ENCODE measurements at places on chromosomes 16 and 17. TPM values are rescaled to one million over a fixed set of nuclear protein-coding genes. Genes with fewer than 3 reads are reported as not detected.
A peak's percentile ranks its signal among the peaks of the same experiment; 100 is the strongest.

DNA sequence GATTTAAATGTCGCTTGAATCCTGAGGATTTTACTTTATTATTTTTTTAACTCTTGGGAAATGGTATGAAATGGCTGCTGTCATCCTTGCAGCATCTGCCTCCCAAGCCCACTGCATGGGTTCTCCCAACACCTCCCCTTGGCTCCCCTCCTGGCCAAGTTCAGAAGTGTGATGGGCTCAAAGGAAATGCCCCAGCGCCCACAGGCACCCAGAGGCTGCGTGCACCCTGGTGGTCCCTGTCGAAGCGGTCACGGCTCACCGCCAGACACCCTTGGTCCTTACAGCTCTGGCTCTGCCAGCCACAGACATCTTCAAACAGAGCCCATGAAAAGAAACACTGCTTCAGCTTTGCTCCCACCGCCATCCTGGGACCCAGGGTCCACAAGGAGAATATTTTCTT is 334.7 kb downstream of the SOX9 start:
- DNase-seq = no peak

DNA sequence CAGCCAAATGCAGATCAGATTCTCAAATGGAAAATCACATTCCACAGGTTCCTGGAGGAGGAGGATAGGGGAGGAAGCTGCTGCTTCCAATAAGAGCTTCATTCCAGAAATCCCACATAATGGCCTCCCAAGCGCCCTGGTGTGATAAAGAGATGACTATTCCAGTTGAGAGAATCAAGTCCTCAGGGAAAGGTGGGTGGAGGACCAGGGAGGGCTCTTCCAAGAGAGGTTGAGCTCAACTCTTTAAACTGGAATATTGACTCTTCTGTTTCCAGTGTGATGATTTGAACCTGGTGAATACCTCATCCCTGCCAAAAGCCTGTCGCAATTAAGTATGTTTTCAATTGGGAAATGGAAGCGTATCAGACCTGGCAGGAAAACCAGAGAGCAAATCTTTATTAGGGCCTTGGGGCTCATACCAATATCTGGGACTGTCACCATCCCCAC is 81.4 kb upstream of the DYNLRB2 start:
- DNase-seq = no peak

DNA sequence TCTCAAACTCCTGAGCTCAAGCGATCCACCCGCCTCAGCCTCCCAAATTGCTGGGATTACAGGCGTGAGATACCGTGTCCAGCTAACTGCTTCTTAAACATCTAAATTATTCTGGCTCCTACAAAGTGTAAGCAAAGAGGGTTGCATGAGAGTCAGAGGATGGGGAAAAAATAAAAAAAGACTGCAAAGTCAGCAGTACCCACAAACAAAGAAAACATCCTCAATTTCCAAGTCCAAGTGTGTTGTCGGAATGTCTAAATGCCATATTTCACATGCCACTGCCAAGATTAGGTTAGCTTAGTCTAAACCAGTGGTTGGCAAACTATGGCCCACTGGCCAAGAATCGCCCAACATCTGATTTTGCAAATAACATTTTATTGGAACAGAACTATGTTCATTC is 13.0 kb upstream of the PHLPP2 start:
- no peak for DNase-seq

DNA sequence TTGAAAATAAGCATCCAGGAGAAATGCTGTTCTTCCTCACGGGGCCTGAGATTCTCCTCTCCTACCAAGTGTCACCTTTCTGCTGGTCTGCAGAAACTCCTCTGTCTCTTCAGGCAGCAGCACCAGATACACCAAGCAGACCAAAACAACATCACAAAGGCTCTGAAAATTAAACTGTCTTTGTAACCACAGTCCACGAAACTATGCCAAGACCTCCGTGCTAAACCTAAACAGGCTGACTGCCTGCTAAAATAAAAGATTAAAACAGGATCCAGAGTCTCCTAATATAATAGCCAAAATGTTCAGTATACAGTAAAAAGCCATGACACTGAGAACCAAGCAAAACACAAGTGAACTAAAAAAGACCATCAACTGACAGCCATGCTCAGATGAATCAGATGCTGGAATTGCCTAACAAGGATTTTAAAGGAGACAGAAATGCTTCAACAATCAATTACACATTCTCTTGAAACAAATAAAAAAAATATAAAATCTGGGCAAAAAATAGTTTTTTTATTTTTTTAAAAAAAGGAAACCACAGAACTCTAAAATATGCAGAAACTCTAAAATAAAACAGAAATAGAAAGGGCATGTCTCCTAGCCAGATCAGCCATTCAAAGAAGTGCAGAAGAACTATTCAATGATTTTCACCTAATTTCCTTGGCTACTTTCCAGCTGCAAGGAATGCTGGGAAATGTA is 50.3 kb upstream of the TOX3 start:
- no peak for DNase-seq

- DNase-seq = no peak
These were observed 74.6 kb downstream of the ZNF18 start for GRCh38 chr17:11922638-11923037.

DNA sequence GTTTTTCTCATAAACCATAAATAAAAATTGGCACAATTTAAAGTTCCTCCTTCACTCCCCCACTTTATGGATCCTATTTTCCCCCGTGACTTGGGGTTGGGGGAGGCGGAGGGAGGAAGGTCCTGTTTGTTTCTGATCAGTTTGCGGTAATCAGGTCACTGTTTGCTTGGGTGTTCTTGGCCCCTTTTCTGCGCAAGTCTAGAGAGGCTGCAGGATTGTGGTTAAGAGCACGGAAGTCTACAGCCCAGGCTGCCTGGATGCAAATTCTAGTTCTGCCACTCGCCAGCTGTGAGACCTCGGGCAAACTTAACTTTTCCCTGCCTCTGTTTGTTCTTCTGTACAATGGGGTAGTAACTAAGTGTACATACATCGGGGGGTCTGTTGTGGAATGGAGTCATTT is 12.1 kb downstream of the ATP2C2 start:
- no peak for DNase-seq

DNA sequence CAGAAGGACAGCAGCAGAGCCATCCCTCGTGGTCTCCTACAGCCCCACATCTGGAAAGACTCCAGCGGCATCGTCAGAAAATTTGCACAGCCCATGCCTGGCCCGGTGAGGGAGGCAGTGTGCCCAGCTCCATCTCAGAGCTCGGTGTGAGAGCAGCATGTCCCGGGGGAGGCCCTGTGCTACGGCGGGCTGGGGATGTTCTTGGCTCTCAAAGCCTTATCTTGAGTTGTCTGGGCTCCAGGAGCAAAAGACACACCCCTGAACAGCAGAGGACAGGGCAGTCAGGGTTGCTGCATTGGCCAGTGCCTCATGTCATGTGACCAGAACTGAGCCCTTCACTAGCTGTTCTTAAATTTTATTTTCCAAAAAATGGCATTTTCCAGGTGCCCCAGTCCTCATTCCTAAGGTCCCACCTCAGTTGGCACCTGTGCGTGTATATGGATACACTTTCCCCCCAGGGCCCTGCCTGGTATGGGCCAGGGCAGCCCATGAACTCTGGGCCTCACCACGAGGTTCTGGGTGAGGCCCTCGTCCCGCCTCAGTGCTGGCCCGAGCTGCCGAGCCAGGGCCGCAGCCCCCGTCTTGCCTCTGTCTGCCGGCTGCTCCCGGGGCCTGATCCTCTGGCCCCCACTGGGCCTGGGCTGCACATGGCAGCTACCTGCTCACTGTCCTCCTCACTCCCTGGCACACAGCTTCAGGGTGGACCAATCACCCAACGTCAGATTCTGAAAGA is 3.0 kb downstream of the NUDT16L1 start:
- DNase-seq = no peak

DNA sequence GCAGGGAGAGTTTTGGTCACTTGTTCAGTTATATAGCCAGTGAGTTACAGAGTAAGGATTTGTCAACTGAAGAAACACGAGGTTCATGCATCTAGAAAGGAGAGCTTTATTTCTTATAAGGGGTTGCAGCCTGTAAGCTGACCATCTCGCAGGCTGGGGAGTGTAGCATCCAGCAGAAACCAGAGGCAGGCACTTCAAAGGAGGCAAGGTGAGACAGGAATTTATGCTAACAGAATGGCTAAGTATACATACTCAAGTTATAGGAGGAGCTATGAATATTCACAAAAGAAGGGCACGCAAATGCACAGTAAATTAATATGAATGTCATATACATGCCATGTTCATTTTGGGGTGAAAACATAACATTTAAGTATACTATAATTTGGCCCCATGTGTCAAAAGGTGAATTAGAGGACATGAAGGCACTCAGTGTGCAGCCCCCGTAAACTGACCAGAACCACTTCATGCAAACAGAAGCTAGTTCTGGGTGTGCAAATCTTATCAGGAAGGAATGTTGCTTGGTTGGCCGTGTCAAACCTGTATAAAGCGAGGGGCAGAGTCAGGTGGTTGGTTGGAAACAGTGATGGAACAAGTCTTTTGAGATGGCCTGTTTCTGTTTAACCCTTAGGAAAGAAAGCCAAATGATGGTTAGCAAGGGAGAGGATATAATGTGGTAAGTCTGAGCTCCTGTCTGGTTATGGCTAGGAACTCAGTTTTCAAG is 97.0 kb downstream of the GRIN2A start:
- no peak for DNase-seq

DNA sequence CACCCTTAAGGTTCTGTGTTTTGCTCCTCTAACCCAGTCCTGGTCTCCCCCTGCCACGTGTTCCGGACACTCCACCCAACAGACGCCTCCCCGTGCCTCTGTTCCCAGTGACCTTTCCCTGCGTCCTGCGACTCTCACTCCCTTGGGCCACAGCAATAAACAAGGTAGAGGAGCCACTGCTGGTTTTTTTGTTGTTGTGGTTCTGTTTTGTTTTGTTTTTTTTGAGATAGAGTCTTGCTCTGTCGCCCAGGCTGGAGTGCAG is 3.7 kb upstream of the NPW start:
- DNase-seq = no peak

GRCh38 chr16:85286951-85287814 is 174.9 kb upstream of the CIBAR2 start:
- DNase-seq = no peak

- peak; percentile 63 for DNase-seq
These were observed at the start of gene TMC7 for GRCh38 chr16:18983565-18984434. Gene TMC7 (plus strand): TSS chr16:18983934. CDS start chr16:18984064, 130 bp downstream.

DNA sequence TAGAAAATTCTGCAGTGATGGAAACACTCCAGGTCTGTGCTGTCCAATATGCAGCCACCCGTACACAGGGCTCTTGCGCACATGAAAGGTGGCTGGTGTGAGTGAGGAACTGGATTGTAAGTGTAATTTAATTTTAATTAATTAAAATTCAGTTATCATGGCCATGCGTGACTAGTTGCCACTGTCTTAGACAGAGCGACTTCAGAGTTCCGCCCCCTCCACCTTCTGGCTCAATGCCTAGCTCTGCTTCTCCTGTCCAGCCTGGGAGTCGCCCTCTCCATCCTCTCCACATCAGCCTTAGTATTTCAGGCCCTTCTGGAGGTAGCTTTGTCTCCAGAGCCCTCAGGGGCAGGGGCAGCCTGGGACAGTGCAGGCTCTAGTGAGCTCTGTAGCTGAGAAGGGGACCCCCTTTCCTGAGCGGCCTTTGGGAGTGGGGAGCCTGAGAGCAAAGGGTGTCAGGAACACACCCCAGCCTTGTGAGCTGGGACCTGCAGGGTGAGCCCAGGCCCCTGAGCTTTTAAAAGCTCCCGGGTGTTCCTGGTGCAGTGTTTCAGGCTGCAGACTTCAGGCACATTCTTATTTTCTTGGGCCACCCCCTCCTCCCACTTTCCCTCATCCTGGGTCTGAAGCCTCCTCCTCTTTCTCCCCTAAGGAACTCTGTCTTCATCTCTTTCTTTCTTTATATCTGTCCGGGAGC is 99.4 kb downstream of the IRF8 start:
- DNase-seq = no peak

Gene NPTX1
- 0.17 TPM for total RNA-seq

Gene KRT33B
- not detected for total RNA-seq

Gene CACNG4
- total RNA-seq = not detected

Gene SOX8
- not detected for total RNA-seq

Gene KRTAP1-5
- not detected for total RNA-seq

Gene NOXO1
- 0.87 TPM for total RNA-seq

Gene CSH2
- not detected for total RNA-seq

Gene MPV17L
- 4.2 TPM for total RNA-seq

Gene CACNG5
- not detected for total RNA-seq

Data from renal cortical epithelial cell (primary cell).